Lower leg skin (tissue), 4 donors: ENCODE measurements at places on chromosomes 3 and 15.

DNA sequence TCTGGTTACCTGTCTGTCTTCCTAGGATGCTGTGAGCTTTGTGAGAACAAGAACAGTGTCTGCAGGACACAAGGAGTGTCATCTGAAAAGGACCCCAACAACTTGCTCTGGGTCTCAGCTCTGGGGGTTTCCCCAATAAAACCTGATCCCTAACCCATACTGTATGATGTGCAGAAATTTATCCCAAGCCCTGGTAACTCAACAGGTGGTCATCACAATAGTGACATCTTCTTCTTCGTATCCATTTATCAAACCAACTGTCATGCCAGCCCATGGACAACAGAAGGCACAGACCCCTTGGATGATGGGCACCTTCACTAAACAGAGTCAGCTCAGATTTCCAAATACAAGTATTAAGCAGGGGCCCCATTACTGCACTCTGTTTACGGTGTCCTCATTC, 127.5 kb downstream of the UACA start:
- DNase-seq = no peak

DNA sequence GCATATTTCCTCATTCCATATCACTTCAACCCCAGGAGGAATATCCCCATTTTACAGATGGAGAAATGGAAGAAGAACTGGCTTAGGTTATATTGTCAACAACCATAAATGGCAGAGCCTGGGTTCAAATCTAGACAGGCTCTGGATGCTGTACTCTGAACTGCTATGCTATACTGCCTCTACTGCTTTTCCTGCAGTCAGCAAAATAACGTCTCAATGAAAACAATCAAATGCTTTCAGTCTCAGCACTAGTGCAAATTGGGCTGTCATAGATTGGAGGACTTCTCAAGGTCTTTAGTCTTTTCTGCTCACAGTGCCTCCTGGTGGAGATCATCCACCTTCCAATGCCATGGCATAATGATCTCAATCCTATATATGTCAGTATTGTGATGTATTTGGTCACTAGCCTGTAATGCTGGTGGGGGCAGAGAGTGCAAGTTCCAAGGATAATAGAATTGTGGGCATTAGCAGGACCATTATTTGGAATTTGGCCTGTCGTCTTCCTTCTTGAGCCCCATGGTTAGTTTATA, 285.0 kb downstream of the CLSTN2 start:
- no peak for DNase-seq

GRCh38 chr15:69467636-69468035, 15.0 kb downstream of the RPLP1 start:
- DNase-seq = no peak

DNA sequence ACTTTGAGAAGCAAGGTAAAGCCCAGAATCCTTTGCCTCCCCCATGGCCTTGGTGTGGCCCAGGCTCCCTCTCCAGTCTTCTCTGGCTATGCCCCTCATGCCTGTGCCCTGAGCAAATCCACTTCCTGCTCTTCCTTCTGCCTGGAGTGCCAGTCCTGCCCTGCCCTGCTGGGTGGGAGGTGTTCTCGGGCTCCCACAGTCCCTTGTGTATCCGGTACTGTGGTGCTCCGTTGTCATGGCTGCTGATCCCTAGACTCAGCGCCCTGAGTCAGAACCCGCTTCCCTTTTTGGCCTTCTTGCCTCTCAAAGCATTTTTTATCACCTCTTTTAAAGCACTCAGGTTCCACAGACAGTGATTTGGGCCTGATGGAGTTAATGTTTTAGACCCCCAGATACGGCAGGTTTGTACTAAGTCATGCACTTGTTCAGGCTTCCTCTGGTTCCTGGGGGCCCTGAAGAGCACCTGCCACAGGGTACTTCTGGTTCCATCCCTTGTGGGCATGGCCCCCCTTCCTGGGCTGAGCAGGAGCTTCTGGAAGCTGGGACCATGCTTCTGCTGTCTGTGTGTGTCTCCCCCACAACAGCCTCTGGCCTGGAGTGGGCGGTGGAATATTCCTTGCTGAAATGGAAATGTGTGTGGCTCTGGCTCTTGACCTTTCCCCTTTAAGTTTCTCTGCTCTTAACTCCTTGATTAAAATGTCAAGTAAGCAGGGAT, 29.6 kb upstream of the ADAMTS7 start:
- peak; percentile 16 for DNase-seq

GRCh38 chr15:59410391-59410896, 27.5 kb upstream of the FAM81A start:
- no peak for DNase-seq

DNA sequence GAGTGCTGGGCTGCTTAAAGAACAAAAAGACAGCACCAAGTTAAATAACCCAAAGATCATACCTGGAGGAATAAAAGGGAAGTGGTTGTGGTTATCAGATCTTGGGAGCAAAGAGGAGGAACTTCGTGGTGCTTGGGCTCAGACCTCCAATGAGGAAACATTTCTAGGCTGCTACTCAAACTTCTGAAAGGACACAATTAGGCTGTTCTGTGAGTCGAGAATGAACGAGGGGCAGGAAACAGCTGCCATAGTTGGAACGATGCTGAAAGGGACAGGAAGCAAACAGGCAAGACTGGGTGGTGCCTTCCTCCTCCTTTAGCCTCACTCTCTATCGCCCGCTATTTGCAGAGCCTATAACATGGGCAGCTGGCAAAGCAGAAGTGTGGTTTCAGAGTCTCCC, 276.3 kb upstream of the ARRDC4 start:
- DNase-seq = no peak

- no peak for DNase-seq
Observed at GRCh38 chr3:188310270-188310710, 156.3 kb downstream of the LPP start.

GRCh38 chr15:66955871-66956585, 109.4 kb upstream of the SMAD3 start:
- no peak for DNase-seq

GRCh38 chr3:158420654-158421396, 150.2 kb upstream of the MLF1 start:
- DNase-seq = peak; percentile 17

GRCh38 chr15:60057554-60057953, 53.4 kb downstream of the FOXB1 start:
- no peak for DNase-seq

GRCh38 chr15:43517354-43518196, at the start of gene MAP1A:
MAP1A (plus strand) TSS chr15:43517608; CDS start chr15:43521474, 3,866 bp downstream.
- peak; percentile 89 for DNase-seq

GRCh38 chr15:85618228-85618505, 176.6 kb downstream of the KLHL25 start:
- DNase-seq = no peak

DNA sequence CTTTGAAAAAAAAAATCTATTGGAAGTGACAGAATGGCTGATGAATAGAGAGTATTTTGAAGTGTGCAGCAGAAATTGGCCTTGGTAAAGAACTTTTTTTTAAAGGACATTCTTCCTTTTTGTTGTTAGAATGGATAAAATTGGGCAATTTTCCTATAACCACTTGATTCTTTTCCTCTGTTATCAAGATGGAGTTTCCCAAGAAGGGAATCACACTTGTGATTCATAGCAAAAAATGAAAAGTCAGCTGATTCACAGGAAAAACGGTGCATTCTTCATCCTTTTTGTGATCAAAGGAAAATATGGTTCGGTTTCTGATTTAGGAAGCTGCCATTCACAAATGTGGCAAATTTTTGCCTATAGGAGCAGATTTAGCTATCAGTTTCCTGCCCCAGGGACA, 486.8 kb downstream of the GBE1 start:
- no peak for DNase-seq

GRCh38 chr3:147305533-147306250, 100.7 kb downstream of the ZIC4 start:
- no peak for DNase-seq

GRCh38 chr3:152195206-152195605, 73.5 kb upstream of the MBNL1 start:
- no peak for DNase-seq

DNA sequence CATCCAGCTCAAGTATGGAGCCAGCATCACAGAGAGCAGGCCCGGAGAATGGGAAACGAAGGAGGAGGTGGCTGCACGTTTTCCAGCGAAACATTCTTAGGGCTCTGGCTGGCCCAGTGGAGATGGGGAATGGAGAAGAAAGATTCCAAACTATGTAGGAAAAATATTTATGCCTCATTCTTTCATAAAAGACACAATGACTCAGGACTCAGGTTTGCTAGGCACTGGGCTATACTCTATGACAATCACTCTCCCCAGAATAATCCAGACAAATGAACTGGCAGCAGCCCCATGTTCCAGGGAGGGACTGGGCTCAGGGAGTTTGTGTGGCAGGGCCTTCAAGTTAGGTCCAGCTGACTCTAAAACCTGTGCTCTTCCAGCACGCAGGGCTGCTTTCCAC, 110.8 kb upstream of the RAD18 start:
- no peak for DNase-seq

DNA sequence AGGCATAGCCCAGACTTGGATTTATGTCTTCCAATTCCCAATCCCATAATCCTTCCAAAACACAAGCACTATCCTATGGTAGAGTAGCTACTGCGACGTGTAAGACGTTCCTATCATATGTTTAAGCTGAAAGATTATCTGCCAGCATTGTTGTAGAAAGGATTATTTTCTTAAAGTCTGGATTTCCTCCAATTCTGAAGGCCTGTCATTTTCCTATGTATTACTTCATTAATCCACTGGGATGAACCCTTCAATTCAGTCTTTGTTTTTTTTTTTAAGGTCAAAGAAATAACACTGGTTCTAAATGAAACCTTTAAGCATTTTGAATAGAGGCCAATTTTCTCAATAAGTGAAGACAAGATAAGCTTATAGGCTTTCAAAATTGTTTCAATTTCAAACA, 289.0 kb downstream of the SLC9A9 start:
- no peak for DNase-seq

DNA sequence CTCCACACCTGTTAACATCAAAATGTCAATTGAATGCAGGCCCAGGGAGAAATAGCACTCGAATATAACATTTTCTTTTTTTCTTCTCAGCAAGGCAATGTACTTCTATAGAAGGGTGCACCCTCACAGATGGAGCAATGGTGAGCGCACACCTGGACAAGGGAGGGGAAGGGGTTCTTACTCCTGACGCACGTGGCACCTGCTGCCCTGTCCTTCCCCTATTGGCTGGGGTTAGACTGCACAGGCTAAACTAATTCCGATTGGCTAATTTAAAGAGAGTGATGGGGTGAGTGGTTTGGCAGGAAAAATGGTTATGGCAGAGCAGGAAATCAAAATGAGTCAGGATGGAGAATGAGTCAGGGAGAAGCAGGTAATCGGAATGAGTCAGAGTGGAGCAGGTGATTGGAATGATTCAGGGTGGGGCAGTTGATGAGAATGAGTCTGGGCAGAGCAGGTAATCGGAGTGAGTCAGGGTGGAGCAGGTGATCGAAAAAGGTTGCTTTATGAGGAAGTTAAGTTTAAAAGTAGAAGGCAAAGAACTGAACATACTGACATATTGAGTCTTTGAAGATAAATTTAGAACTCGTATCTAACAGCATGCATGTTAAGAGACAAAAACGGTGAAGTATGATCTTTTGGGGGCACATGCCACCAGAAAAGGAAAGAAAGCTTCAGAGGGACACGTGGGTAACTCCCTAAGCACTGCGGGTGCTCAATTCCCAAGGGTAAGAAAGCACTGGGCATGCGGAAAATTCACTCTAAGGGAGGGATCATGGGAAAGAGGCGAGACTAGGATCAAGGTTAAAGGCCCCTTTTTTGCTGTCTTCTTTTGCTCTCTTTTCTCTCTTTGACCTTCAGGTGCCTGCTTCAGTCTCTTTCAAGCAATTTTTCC, 72.9 kb upstream of the GALNT15 start:
- DNase-seq = no peak

- DNase-seq = no peak
Observed at GRCh38 chr15:39896846-39897245, 23.2 kb downstream of the GPR176 start.

GRCh38 chr3:126309861-126310655, 47.1 kb downstream of the KLF15 start:
- no peak for DNase-seq

DNA sequence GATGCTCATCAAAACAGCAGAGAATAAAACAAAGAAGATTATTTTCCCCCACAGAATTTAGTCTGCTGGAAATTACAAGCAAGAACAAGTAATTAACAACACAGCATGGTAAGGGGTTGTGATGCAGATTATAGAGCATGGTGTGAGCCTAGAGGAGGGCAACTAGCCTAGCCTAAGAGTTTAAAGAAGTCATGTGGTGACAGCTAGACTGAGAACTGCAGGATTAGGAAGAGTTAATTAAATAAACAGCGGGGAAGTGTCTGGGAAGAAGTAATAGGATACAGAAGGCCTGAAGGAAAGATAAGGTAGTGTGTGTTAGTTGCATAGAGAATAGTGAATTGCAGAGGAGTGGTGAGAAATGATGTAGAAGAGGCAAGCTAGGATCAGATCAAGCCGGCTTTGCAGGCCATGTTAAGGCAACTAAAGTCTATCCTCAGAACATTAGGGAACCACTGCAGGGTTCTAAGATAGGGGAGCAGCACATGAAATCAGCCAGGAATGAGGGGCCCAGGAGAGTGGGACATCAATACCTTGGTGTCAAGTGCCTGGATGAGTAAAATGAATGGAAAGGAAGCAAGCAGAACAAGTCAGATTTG, 11.9 kb upstream of the PKM start:
- no peak for DNase-seq

GRCh38 chr3:67083277-67083676, 85.2 kb downstream of the KBTBD8 start:
- no peak for DNase-seq

- DNase-seq = no peak
Observed at GRCh38 chr3:136586580-136586979, 165.6 kb downstream of the STAG1 start.

GRCh38 chr3:47705391-47705790, 76.3 kb downstream of the SMARCC1 start:
- DNase-seq = no peak

- no peak for DNase-seq
Observed at GRCh38 chr3:44862226-44862637, 520 bp downstream of the TMEM42 start.

DNA sequence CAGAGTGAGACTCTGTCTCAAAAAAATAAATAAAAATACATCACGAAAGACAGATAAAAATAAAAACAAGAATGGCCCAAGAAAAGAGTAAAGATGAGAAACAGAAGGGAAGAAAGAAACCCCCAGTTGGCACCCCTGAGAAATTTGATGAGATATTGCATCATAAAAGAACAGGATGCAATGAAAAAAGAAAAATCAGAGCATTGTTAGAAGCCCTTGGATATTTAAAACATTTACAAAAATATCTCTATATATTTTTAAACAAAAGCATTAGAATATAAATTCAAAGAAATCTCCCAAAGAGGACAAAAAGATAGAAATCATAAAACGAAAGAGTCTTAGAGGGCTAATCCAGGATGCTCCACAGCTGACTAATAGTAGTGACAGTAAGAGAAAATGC, 18.6 kb upstream of the ZBTB38 start:
- DNase-seq = no peak

- DNase-seq = no peak
Observed at GRCh38 chr3:78091478-78092119, 1051.7 kb downstream of the ROBO2 start.

DNA sequence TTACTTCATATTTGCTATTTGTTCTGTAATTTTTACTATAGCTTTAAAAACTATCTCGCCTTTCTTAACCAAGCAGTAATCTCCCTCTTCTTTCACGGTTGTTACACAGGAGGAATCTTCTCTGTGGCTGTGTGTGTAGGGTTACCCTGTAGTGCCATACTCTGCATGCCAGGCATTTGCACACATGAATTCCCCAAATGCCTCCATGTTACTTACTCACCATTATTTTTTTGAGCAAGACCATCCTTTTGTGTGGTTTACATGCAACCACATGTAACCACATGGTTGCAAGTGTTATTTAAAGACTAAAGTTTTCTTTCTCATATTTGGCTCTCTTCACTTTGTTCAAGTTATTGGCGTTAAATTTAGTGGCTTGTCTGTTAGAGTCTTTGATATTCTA, 45.5 kb downstream of the HPS3 start:
- no peak for DNase-seq

GRCh38 chr15:43285609-43286037, 18.9 kb upstream of the TGM5 start:
- no peak for DNase-seq
